ENCODE measurements at places on chromosomes 7 and 10.

DNA sequence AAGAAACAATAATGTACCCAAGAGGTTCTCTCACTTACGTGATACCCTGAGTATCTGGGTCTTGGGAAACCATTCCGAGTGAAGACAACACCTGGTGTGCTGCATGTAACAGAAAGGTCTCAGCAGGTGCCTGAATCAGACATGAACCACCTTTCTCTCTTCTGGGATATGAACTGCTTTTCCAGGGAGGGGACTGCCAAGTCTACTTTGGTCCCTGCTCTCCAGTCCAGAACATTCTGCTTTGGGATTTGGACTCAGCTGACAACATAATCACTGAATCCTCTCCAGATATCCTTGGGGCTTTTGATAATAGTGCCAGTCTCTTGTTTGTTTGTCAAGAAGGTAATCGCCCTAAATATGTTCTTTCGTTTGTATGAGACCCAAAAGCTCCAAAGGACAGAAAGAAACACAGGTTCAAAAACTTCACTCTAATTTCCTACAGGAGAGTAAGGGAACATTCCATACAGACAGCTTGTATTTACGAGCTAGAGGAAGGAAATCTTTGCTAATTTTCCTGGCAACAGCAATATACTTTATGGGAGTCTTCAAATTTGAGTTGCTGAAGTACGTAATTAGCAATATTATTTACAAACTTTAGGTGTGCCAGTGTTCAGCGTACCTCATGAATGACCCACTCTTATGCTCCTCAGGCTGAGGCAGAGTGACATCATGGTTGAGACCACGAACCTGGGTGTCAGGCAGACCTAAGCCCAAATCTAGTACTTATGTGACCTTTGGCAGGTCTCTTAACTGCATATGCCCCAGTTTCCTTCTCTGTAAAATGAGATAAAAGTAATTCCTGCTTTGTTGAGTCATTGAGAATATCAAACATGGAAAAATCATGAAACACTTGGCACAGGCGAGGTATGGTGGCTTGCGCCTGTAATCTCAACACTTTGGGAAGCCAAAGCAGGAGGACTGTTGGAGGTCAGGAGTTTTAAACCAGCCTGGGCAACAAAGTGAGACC is 5.4 kb downstream of the ABLIM1 start:
- DNase-seq, result no peak

DNA sequence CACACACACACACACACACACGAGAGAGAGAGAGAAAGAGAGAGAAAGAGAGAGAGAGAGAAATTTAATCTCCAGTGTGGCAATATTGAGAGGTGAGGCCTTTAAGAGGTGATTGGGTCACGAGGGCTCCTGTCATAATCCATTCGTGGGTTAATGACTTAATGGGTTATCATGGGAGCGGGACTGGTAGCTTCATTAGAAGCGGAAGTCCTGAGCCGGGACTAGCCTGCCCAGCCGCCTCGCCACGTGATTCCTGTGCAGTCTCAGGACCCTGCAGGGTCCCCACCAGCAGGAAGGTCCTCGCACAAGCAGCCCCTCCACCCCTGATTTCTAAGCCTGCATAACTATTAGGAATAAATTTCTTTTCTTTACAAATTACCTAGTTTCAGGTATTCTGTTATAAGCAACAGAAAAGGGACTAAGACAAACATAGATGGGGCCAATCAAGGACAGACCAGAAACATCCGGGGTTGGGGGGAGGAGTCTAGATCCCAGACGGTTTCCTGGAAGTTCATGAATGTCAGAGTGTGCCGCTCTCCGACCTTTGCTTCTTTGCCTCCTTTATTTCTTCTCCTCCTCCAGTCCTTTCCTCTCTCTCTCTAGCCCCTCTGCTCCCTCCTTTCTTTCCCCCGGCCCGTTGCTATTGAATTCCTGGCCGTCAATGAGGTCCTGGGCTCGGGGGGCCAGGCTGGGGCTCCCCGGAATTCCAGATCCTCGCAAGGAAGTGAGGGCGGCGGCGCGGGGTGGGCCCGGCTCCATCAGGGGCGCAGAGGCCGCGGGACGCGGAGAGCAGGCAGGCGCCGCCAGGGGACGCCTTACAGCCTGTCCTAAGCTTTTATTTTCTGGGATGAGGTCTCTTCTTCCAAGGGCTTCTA is 146.8 kb downstream of the CYP26A1 start:
- no peak for DNase-seq

DNA sequence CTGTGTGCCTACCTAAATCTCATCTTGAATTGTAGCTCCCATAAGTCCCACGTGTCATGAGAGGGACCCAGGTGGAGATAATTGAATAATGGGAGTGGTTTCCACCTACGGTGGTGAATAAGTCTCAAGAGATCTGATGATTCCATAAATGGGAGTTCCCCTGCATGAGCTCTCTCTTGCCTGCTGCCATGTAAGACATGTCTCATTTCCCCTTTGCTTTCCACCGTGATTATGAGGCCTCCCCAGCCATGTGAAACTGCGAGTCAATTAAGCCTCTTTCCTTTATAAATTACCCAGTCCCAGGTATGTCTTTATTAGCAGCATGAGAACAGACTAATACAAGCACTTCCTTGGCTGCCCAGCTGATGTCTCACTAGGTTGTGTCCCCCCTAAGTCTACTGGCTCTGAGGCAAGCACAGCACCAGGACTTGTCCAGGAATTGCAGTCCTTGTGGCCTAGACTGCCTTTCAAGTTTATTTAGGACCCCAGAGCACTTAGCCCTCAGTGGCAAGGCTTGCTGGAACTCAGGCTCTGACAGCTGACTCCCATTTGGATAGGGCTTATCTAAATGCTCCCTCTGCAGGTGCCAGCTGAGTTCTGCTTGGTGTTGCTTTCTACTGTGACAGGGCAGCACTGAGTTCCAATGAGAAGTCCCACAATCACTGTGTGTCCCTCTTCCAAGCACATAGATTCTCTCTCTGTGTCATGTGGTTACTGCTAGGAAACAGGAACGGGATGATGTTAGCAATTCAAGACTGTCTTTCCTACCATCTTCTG is 59.0 kb upstream of the TAS2R16 start:
- no peak for DNase-seq

GRCh38 chr10:121988361-121989324 is at the start of gene TACC2:
Gene TACC2, plus strand, starts transcription at chr10:121989163. Its CDS starts 32,819 bp downstream, at chr10:122021982.
- no peak for DNase-seq

DNA sequence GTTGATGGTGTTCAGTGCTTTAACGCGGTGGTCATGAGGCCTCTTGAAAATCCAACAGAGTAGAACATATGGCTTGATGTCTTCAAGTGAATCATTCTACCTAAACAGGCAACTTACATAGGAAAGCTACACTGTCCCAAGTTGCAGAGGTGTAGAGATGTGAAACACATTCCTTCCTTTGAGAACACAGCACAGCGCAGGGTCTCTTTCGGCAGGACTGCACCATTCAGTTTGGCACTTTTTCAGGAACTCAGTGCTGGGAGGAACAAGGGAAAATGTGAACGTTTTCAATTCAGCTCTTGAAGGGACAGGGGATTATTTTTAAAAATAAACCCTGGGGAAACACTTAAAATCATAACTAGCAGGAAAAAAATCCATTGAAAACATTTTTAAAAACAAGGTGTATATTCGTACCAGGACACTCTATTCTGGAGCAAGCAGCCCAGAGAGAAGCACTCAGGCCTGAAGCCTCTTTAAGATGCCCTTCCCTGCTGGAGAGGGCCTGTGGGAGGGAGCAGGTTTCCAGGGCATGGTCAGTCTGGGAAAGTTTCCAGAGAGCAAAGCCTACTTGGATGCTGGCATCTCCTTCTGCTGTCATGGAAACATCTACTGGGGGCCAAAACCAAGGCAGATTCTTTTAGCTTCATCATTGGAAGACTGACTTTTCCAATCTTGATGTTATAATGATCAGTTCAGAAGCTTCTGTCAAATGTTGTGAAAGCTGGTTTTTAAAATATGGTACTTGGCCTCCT is 60.4 kb upstream of the NPVF start:
- DNase-seq, result peak; percentile 82

- peak; percentile 84 for DNase-seq
Observed at GRCh38 chr10:22086730-22087401, 83.3 kb upstream of the DNAJC1 start.

DNA sequence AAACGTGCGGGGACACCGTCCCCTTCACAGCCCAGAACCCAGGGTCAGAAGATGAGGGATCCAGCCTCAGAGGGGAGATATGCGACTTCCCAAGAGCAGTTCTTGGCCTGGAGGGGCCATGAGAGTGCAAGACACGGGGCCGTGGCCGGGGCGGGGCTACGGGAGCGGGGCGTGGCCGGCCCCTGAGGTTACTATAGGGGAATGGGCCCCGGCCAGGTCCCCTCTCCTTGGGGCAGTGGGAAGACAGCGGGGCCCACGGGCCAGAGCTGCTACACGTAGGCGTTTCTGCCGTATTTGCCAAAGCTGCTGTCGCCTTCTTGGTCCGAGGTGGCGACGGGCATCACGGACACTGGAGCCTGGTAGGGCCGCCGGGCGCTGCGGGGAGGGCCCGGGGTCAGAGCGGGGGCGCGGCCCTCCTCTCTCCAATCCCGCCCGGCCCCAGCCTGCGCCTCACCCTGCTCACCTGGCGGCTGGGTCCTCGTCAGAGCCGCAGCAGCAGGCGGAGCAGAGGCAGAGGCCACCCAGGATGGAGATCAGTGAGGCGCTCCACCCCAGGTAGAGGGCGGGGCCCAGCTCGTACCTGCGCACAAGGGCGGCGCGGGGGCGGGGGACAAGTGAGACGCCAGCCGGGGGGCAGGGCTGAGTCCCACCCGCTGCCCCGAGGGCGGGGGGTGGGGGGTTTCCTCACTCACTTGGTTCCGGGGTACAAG is 5.3 kb downstream of the CLDN15 start:
- DNase-seq, result no peak

DNA sequence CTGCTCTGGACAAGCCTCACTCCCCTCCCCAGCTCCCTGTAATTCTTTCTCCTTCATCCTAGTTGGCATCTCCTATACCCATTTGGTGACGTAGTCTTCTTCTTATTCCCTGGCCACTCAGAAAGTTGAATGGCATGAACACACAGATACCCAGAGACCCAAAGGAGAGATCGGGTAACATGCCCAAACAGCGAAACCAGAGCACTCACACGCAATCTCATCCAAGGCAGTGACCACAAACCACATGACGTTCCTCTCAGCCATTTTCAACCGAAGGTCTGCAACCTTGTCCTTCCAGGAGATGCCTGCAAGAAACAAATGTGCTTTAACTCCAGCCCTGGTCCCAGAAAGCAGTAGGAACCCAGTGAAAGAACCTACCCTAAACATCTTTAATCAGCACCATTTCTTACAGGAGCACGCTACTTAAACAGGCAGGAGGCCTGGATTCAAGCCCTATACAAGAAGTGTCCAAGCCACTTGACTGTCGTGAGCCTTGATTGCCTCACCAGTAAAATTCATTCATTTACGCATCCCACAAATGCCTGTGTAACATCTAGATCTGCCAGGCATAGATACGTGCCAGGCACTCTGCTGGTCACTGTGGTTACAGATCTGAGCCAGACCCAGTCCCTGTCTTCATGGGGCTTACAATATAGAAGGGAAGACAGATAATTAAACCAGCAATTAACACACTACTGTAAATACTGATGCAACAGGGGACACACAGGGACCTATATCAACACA is 37.1 kb downstream of the XPNPEP1 start:
- DNase-seq, result no peak

- DNase-seq, result no peak
Observed at GRCh38 chr10:79552143-79552542, 8.1 kb downstream of the SFTPA2 start.

DNA sequence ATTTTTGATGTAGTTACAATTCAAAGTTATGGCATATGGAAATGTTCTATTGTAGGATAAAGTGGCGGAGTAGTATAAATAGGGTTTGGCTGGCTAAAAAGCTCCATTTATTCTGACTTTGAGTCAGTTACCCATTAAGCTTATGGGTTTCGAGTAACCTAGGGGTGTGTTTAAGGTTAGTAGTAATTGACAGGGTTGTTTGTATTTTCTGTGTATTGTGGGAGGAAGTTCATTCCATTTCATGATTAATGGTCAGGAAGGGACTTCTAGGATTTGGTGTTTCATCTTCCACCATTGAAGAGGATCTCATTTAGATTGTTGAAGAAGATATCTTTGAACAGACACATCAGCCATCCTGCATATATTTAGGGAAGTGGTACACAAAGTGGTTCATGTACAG is 75.0 kb downstream of the BICC1 start:
- DNase-seq, result no peak

GRCh38 chr10:133277993-133278576 is 1.4 kb upstream of the ADAM8 start:
- DNase-seq, result no peak

DNA sequence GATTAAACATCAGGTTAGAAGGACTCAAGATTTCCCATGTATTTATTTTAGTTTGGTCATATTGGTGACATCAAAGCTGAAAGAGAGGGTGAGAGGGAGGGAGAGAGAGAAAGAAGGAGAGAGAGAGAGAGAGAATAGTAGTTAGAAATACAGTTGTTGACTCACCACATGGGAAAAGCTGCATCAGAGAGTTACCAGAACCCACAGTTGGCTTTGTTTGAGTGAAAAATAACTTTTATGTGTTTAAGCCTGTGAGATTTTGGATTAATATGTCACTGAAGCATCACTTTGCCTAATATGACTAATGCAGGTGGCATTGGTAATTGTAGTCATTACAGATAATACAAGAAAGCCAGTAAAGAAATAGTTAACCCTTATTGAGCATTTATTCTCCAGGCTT is 303.9 kb downstream of the REEP3 start:
- no peak for DNase-seq

GRCh38 chr10:69801434-69802315 is at the start of gene COL13A1:
Gene COL13A1, plus strand, starts transcription at chr10:69801906. Its CDS starts 518 bp downstream, at chr10:69802424.
- peak; percentile 75 for DNase-seq

GRCh38 chr10:111430070-111430469 is 353.2 kb downstream of the ADRA2A start:
- no peak for DNase-seq

- DNase-seq, result no peak
Observed at GRCh38 chr7:5776894-5777660, 4.4 kb downstream of the RNF216 start.

DNA sequence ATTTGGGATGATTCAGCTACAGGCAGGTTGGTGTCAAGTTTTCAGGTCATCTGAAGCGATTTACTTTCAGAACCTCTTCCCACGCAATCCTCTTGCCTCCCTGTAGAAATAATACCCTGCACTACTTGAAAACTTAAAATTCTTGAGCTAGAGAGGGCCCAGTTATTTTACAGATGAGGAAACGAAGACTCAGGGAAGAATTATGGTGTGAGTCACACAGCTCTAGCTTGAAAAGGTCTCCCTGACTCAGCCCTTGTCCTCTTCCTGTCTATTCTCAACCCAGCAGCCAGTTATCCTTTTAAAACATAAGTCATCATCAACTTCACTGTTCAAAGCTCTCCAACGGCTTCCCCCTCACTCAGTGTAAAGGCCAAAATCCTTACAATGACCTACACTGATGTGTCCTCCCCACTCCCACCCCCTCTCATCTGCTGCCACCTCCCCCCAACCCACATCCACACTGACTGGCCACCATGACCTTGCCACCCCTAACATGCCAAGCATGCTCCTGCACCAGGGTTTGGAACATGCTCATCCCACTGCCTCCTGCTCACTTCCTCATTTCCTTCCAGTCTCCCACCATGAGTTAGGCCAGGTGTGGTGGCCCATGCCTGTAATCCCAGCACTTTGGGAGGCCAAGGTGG is 3.4 kb downstream of the DNMBP start:
- no peak for DNase-seq

Measured in left hindlimb (tissue), 1 donor.